ENCODE measurements at places on chromosomes 16 and 17. TPM values are rescaled to one million over a fixed set of nuclear protein-coding genes. Genes with fewer than 3 reads are reported as not detected.

GPR139 gene
- not detected for total RNA-seq

- no peak overlapping the region for H3K4me3 ChIP-seq
- H3K36me3 ChIP-seq: no peaks in the 10 kb centered on the region
- H3K27ac ChIP-seq: no peak overlapping the region
- H3K27me3 ChIP-seq: no peaks in the 10 kb centered on the region
Measured at GRCh38 chr17:70307430-70308225, 138.3 kb downstream of the KCNJ2 start.

DNA sequence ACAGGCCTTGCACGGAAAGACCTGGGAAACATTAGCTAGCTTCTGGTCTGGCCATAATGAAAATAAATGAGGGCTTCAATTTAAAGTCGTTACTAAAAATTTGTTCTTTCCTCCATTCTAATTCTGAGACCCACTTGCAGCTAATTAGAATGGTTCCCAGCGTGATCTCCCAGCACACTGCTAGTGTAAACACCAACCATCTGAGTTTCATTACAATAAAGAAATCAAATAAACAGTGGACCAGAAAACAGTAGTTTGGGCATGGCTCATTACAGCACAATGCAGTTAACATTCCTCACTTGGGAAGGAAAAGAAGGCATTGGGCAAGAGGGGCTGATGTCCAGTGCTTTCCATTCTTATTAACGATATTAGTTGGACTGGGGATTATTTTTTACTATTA lies 410.9 kb upstream of the SOX9 start:
- H3K4me3 ChIP-seq: no peak overlapping the region
- no peak for DNase-seq
- no peaks in the 10 kb centered on the region for H3K27me3 ChIP-seq
- no peaks in the 10 kb centered on the region for H3K4me1 ChIP-seq

KRTAP4-3 gene
- not detected for total RNA-seq

DNA sequence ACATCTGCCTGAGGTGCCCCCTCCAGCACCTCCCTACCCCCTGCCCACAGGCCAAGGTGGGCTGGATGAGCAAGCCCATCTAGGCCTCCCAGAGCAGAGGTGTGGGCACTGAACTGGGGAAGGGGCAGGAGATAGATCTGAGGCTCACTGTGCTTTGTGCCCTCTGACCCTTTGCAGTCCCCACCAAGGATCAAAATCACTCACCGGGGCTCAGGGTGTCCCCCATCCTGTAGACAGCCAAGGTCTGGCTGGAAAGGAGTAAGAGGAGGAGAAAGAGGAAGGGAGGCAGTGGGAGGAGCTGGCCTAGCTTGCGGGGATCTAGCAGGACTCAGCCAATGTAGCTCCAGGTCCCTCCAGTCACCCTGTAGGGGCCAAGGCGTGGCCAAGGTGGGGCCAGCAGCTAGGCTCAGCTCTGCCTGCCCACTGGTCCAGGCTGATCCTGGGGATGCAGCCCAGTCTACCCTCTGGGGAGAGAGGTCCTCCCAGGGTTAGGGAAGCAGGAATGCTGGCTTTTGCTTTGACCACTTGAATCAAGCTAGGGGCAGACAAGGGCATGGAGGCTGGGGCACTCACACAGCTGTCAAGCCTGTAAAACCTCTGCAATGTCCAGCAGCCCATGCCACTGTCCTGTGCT lies 1.8 kb downstream of the SLC12A4 start:
- H3K27ac ChIP-seq: peak overlapping the region; percentile 70
- H3K27me3 ChIP-seq: no peaks in the 10 kb centered on the region
- H3K36me3 ChIP-seq: no peaks in the 10 kb centered on the region
- no peak for DNase-seq
- peaks cover 13% of the 10 kb centered on the region for H3K4me1 ChIP-seq
- peak overlapping the region; percentile 68 for H3K4me3 ChIP-seq

- H3K4me3 ChIP-seq: no peak overlapping the region
- H3K27me3 ChIP-seq: no peaks in the 10 kb centered on the region
- H3K36me3 ChIP-seq: no peaks in the 10 kb centered on the region
- H3K4me1 ChIP-seq: peaks cover 67% of the 10 kb centered on the region
- no peak for DNase-seq
- peak overlapping the region; percentile 74 for H3K27ac ChIP-seq
Measured at GRCh38 chr16:85201574-85201973, 89.3 kb upstream of the CIBAR2 start.

GRCh38 chr17:63714550-63715277 lies 14.8 kb upstream of the LIMD2 start:
- H3K27ac ChIP-seq: no peak overlapping the region
- no peaks in the 10 kb centered on the region for H3K27me3 ChIP-seq
- H3K4me1 ChIP-seq: no peaks in the 10 kb centered on the region
- DNase-seq: no peak
- H3K4me3 ChIP-seq: no peak overlapping the region
- H3K36me3 ChIP-seq: no peaks in the 10 kb centered on the region

RPS2 gene
- total RNA-seq: 3,874 TPM

- H3K27me3 ChIP-seq: no peaks in the 10 kb centered on the region
- no peak overlapping the region for H3K27ac ChIP-seq
- H3K4me3 ChIP-seq: no peak overlapping the region
- H3K4me1 ChIP-seq: peaks cover 24% of the 10 kb centered on the region
Measured at GRCh38 chr16:9096416-9096952, 5.0 kb downstream of the HAPSTR1 start.

PPP1R27 gene
- total RNA-seq: not detected

ALDH3A2 gene
- total RNA-seq: 67.3 TPM

GRCh38 chr17:55450232-55450825 lies 28.7 kb upstream of the MMD start:
- H3K4me1 ChIP-seq: no peaks in the 10 kb centered on the region
- H3K27me3 ChIP-seq: no peaks in the 10 kb centered on the region
- DNase-seq: no peak
- H3K27ac ChIP-seq: no peak overlapping the region

SPATA32 gene
- not detected for total RNA-seq

- H3K27me3 ChIP-seq: no peaks in the 10 kb centered on the region
- H3K36me3 ChIP-seq: no peaks in the 10 kb centered on the region
- H3K27ac ChIP-seq: no peak overlapping the region
- H3K4me1 ChIP-seq: no peaks in the 10 kb centered on the region
- H3K4me3 ChIP-seq: no peak overlapping the region
Measured at GRCh38 chr16:473046-474043, 47.9 kb downstream of the RAB11FIP3 start.

HOXB1 gene
- total RNA-seq: not detected

Measured in ovary (tissue), 10 donors.